ENCODE measurements at places on chromosomes 4 and X. TPM values are rescaled to one million over a fixed set of nuclear protein-coding genes. Genes with fewer than 3 reads are reported as not detected.

ABCG2 gene
- not detected for polyA plus RNA-seq

PABPC4L gene
- polyA plus RNA-seq, result not detected

TFDP3 gene
- polyA plus RNA-seq, result not detected

GPR50 gene
- polyA plus RNA-seq, result not detected

MUC7 gene
- not detected for polyA plus RNA-seq

ARMCX1 gene
- 0.12 TPM for polyA plus RNA-seq

ZFP42 gene
- polyA plus RNA-seq, result not detected

VCX3B gene
- not detected for polyA plus RNA-seq

RIBC1 gene
- not detected for polyA plus RNA-seq

ARHGEF38 gene
- polyA plus RNA-seq, result not detected

DDIT4L gene
- polyA plus RNA-seq, result not detected

UNC5C gene
- not detected for polyA plus RNA-seq

COX7B2 gene
- polyA plus RNA-seq, result not detected

GLRA3 gene
- polyA plus RNA-seq, result not detected

F9 gene
- not detected for polyA plus RNA-seq

IL21 gene
- not detected for polyA plus RNA-seq
